ENCODE measurements at places on chromosomes 12 and 14. TPM values are rescaled to one million over a fixed set of nuclear protein-coding genes. Genes with fewer than 3 reads are reported as not detected.

The DUSP16 gene
- 46.8 TPM for total RNA-seq

The ARHGDIB gene
- total RNA-seq = 23.1 TPM

The GZMH gene
- not detected for total RNA-seq

The SCN8A gene
- 33.6 TPM for total RNA-seq

The TAS2R42 gene
- not detected for total RNA-seq

The LETMD1 gene
- 65.2 TPM for total RNA-seq

The PRIMA1 gene
- 2.9 TPM for total RNA-seq

The KRT85 gene
- 0.27 TPM for total RNA-seq

The PROX2 gene
- total RNA-seq = not detected

The RASSF9 gene
- total RNA-seq = 5.9 TPM

The POTEM gene
- total RNA-seq = not detected

The PAH gene
- total RNA-seq = 1.3 TPM

The LUM gene
- 312 TPM for total RNA-seq

The IQSEC3 gene
- total RNA-seq = 13.0 TPM

The LRIG3 gene
- 107 TPM for total RNA-seq

The OR11H6 gene
- total RNA-seq = not detected

The L3HYPDH gene
- 52.3 TPM for total RNA-seq

The DYNLL1 gene
- 194 TPM for total RNA-seq

The PTCSC3 gene
- total RNA-seq = not detected

The SPX gene
- 6.8 TPM for total RNA-seq

The SIX6 gene
- total RNA-seq = 44.8 TPM

The RND1 gene
- 2.3 TPM for total RNA-seq

The CCDC184 gene
- total RNA-seq = 4.4 TPM

The RDH12 gene
- total RNA-seq = 2.6 TPM

The FAR2 gene
- 14.7 TPM for total RNA-seq

The ABCC9 gene
- total RNA-seq = 44.8 TPM

The CFAP73 gene
- total RNA-seq = not detected

The KCNC2 gene
- total RNA-seq = 7.5 TPM

The CAMKK2 gene
- 26.2 TPM for total RNA-seq

The EFS gene
- total RNA-seq = 33.1 TPM

The SETD3 gene
- total RNA-seq = 107 TPM

The PRH2 gene
- not detected for total RNA-seq

The TMPRSS12 gene
- total RNA-seq = not detected

Measured in camera-type eye (tissue), 1 donor.